ENCODE measurements at places on chromosomes 11 and 22. TPM values are rescaled to one million over a fixed set of nuclear protein-coding genes. Genes with fewer than 3 reads are reported as not detected.

SLC22A8 gene
- total RNA-seq, result not detected

DNA sequence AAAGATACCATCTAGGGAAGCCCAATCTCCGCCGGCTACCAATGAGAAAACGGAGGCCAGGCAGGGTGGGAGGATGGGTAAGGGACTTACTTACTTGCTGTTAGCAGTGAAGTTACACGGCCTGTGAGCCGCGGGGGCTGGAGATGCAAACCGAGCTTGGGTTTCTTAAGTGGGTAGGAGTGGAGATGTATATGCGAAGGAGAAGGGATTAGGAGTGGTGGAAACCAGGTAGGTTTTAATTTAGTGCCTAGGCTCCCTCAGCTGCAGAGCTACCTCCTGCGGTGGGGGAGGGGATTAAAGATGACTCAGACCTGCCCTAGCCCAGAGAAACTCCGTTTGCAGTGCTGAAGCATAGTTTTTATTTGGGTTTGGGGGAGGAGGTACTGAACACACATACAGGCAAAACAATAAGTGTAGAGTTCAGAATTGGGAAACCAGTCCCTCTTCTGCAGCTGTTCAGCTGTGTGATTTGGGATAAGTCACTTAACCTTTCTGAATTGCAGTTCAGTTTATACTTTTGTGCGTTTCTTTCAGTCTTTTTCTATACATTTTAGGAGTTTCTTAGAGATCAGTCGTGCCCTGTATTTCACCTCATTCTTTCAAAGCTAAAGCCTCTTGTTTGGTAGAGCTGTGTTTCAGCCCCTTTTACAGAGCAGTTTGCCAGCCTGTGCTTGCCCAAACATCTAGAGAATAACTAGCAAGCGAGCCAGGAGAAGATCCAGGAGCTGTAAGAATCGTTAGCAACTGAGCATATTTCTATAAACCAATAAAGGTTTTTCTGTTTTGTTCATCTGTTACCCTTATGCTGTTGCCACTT lies 596 bp upstream of the TNRC6B start:
- peaks cover 48% of the 10 kb centered on the region for H3K4me1 ChIP-seq
- peak; percentile 66 for DNase-seq
- peak overlapping the region; percentile 92 for H3K27ac ChIP-seq
- peaks cover 2% of the 10 kb centered on the region for H3K36me3 ChIP-seq

MTFP1 gene
- total RNA-seq, result 72.9 TPM

DNA sequence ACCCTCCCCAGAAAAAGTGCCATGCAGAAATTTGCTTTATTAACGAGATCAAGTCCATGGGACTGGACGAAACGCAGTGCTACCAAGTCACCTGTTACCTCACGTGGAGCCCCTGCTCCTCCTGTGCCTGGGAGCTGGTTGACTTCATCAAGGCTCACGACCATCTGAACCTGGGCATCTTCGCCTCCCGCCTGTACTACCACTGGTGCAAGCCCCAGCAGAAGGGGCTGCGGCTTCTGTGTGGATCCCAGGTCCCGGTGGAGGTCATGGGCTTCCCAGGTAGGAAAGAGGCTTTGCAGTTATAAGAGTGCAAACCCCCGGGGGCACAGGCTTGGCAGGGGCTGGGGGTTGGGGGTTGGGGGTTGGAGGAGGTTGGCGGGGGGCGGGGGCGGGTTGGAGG lies 4.2 kb downstream of the APOBEC3H start:
- H3K27ac ChIP-seq, result peak overlapping the region; percentile 68
- no peak overlapping the region for H3K4me3 ChIP-seq
- H3K4me1 ChIP-seq, result peaks cover 48% of the 10 kb centered on the region
- peaks cover 6% of the 10 kb centered on the region for H3K36me3 ChIP-seq
- no peaks in the 10 kb centered on the region for H3K27me3 ChIP-seq

GRCh38 chr11:42951266-42951665 lies 360.5 kb upstream of the API5 start:
- H3K27me3 ChIP-seq, result no peaks in the 10 kb centered on the region
- H3K36me3 ChIP-seq, result no peaks in the 10 kb centered on the region
- H3K27ac ChIP-seq, result no peak overlapping the region
- H3K4me1 ChIP-seq, result no peaks in the 10 kb centered on the region

EP300 gene
- total RNA-seq, result 69.2 TPM

GRCh38 chr11:111166598-111166997 lies 78.9 kb upstream of the POU2AF2 start:
- no peaks in the 10 kb centered on the region for H3K4me1 ChIP-seq
- DNase-seq, result no peak
- H3K27me3 ChIP-seq, result peaks cover 2% of the 10 kb centered on the region
- H3K36me3 ChIP-seq, result no peaks in the 10 kb centered on the region
- no peak overlapping the region for H3K27ac ChIP-seq
- no peak overlapping the region for H3K4me3 ChIP-seq

GRCh38 chr11:61488651-61489291 lies 19.8 kb upstream of the LRRC10B start:
- no peak for DNase-seq
- no peaks in the 10 kb centered on the region for H3K4me1 ChIP-seq
- no peaks in the 10 kb centered on the region for H3K27me3 ChIP-seq
- no peak overlapping the region for H3K4me3 ChIP-seq
